Cortex of kidney (tissue), 1 donor: ENCODE measurements at places on chromosomes 16 and 17.

DNA sequence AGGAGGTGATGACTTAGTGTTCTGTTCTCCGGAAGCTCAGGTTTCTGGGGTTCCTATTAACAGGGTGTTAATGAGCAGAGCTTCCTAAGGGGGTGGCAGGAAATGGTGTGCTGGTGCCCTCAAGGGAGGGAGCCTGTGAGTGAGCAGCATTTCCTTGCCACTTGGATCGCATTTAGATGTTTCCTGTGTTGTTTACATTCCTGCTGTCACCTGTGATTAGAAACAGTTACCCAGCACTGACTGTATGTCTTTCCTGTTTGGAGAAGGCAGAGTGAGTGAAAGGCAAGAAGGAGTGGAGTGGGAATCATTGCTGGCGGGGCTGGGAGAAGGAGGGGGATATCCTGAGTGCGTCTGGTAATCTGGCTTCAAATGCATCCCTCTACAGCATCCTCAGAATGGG is 214.6 kb downstream of the CCDC182 start:
- DNase-seq = no peak

DNA sequence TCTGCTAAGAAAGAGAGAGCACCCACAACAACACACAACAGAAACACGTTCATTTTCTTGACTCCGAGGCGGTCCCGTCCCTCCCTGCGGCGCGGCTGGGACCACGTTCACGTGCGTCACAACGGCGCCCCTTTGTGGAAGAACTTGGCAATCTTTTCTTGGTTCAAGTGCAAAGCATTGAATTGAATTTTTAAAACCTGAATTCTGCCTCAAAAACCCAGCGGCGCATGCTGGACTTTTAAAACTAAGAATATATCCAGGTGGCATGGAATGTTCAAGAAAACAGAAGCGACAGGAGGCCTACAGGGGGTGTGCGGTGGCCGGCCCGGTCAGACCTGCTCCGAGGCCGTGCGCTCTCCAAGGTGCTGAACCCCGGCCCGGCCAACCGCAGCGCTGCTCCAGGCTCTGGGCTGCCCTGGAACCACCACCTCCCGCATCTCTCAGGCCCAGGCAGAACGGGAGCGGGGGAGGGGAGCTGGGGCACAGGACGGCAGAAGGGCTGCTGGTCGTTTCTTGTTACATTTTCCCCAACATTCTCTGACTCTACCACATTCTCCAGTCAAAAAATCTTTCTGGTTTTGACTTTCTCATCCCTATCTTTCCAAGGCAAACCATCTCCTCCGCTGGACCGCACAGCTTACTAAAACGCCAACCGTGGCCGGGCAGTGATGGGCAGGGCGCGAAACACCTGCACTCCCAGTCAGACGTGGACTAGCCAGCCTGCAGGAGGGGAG is 3.4 kb upstream of the HEXD start:
- no peak for DNase-seq

DNA sequence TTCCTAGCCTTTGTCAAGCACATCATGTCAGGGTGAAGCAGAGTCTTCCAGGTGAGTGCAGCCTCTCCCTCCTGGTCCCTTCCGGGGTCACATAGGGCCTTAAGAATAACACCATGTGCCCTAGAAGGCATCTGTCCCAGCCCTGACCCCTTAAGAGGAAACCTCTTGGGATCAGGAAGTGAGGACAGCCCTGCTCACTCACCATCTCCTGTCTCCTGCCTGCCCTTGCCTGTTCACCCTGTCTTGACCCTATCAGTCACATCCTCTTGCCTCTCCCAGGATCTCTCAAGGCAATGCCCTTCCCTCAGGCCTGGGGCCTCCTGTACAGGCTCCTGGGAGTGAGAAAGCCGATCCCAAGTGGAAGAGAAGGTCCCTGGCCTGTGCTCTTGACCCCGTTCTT is 13.9 kb downstream of the MYL4 start:
- DNase-seq = no peak

DNA sequence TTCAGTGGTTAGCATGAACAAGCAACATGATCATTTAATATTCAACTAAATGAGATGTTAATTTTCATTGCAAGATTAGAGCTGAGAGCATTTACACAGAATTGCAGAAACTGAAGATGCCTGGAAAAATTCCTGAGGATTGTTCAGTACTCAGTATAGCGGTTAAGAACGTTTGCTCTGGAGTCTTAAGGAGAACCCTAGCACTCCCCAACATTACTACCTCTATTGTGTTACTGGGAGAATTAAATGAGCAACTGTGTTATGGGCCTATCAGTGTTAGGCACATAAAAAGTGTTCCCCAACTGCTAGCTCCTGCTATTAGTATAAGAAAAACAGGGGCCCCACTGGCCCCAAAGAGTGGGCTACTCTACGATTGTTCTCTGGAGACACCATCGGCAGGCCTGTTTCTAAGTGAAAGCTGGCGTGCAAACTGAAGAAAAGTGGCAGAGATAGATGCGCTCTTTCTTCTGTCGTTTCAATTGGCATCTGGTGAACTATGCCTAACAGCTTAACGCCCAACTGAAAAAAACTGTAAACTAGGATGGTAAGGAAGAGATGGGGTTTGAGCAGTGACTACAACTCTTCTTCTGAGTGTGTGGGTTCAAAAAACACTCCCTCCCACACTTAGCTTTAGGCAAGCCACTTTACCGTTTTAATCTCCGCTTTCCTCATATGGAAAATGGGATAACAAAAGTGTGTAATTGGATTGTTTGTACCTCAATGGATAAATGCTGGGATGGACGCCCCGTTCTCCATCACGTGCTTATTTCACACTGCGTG is 1.3 kb downstream of the CDR2 start:
- no peak for DNase-seq

DNA sequence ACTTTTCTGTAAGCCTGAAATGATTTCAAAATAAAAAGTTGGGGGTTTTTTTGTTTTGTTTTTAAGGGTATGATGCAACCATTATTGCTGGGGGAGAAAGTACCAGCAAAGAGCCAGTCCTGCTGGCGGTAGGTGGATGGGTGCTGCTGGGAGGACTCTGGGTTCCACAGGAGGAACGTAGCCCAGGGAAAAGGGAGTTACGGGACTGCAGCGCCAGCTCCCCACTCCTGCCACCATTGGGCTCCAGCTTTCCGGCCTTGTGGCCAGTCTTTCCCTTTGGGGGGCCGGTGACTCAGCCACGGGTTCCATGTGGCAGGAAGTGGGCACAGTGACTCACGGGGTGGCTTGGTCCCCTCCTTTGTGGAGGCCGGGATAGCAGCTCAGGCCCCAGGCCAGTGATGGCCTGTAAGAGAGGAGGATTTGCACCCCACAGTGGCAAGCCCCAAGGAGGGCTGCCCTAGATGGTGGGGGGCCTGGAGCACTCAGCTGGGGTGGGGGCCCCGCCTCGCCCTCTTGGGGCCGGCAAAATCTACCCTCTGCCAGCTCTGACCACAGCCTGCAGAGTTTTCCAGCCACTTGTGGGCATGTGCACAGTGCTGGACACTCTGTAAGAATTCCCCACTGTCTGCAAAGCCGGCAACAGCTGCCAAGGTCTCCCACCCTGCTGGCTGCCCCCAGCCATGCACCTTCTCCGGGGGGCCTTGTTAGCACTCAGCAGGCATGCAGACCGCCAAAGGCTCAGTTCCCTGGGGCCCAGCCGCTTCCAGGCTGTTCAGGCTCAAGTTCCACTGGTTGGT is 30.4 kb downstream of the SOCS3 start:
- DNase-seq = no peak

GRCh38 chr16:11016524-11016988 is 72.2 kb downstream of the CLEC16A start:
- DNase-seq = no peak

GRCh38 chr16:3690980-3691720 is 26.2 kb downstream of the TRAP1 start:
- DNase-seq = no peak

- no peak for DNase-seq
These were observed 3.0 kb upstream of the MGAT5B start for GRCh38 chr17:76865174-76865573.

DNA sequence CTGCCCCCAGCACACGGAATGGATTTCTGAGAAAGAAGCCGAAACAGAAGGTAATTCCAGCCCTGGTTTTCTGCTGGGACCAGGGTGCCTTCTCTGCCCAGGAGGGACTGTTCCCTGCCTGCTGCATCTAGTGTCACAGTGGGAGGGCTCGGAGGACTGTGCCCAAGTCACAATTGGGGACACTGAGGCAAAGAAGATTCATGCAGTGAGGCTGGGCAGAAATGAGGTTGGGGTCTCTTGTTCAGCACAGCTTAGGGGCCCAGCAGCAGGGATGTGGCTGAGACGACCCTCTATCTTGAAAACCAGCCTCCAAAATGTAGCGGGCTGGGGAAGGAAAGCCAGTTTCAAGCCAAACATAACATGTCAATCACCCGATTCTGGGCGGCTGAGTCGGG is 592 bp downstream of the IL21R start:
- no peak for DNase-seq

DNA sequence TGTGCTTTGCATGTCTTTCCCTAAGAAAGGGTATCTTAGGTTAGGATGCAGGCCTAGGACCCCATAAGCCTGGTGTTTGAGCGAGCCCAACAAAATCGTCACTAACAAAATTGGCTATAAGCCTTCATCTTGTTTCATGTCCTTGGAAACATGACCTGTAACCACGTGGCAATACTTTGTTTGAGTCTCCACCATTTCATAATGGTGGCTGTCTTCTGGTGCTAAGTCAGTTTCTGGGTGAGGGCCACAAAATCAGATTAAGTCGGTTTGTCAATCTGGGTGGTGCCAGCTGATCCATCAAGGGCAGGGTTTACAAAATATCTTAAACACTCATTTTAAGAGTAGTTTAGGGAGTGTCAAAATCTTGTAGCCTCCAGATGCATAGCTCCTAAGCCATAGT is 33.0 kb downstream of the C16orf54 start:
- no peak for DNase-seq

DNA sequence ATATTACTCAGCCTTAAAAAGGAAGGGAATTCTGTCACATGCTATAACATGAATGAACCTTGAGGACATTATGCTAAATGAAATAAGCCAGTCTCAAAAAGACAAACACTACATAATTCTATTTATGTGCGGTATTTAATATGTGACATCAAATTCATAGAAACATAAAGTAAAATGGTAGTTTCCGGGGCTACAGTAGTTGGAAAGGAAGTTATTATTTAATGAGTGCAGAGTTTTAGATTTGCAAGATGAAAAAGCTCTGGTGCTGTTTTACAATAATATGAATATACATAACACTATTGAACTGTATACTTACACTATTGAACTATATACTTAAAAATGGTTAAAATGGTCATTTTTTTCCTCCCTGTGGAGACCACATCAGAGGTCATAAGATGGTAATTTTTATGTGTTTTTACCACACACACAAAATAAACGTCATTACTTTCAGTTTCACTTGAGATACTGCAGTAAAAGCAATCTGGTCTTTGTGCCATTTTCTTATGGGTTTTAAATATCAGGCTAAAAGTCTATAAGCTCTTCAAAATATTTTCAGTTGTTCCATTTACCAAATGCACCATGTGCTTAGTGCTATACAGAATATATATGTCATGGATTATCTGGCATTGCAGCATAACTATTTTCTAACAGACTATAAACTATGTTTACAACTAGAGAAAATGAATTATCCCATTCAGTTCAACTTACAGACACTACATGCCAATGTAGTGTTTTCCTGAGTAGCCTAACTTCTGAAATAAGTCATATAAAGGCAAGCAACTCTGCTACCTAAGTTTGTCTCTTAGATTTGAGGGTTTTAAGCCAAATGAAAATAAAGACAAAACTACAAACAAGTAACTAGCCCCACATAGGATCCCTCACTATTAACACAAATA is 90.9 kb downstream of the SPAG9 start:
- DNase-seq = no peak

GRCh38 chr16:17358846-17359245 is 111.9 kb downstream of the XYLT1 start:
- no peak for DNase-seq

GRCh38 chr17:66971264-66971663 is 6.8 kb downstream of the CACNG4 start:
- no peak for DNase-seq
